ENCODE measurements at places on chromosomes 16 and 17.

- DNase-seq: no peak
These were observed 33.4 kb upstream of the TMEM92 start for GRCh38 chr17:50240851-50241250.

GRCh38 chr17:4818276-4818675, 11.3 kb downstream of the PLD2 start:
- no peak for DNase-seq

GRCh38 chr16:75420987-75421819, 12.1 kb downstream of the CFDP1 start:
- no peak for DNase-seq

DNA sequence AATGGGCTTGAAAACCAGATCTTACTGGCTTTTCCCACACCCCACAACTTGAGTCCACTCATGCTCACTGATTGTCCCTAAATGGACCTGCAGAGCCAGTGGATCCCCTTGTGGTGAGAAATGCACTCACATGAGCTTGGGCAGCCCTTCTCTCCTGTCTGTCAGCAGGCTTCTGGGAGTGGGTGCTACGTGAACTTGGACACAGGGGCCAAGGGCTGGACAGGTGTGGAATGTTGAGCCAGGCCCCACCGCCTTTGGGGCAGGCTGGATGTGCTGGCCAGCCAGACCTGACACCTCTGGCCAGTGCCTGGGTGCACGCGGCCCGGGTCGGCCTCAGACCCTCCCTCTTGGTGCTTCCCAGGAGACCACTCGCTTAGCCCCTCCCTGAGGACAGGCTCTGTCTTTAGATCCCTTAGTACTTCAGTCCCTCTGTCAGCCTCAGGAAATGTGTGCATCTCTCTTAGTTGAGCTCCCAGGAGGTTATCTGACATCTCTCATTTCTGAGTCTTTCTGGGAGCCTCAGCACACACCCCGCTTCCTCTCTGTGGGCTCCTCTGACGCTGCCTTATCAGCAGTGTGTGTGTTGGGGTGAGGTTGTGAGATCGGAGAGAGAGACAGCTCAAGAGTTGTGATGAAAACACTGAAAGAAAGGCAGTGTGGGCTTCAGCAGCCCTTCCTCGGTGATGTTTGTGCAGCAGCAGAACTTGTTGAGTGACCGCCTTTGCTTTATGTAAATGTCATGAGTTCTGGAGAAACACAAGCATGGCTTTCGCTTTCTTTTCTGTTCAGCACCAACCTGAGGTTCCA, 117.0 kb downstream of the RAB11FIP4 start:
- no peak for DNase-seq

- DNase-seq: no peak
These were observed 107.6 kb downstream of the TTC19 start for GRCh38 chr17:16107165-16107770.

DNA sequence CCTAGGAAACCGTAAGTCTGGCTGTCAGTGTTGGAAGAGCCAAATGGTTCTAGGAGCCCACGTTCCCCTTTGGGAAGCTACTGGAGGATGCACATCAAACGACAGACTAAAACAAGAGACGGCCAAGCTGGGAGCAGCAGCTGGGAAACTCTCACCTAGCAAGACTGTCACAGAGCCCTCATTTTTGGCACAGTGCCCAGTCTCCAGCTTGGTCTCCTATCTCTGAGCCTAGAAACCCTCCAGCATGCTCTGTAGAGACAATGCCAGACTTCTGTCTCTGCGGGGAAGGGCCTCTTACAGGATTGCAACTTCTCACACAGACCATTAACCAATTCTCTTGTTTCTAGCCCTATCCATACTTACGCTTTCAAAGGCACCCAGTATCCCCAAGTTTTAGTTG, 23.5 kb downstream of the GTF3C1 start:
- DNase-seq: no peak

DNA sequence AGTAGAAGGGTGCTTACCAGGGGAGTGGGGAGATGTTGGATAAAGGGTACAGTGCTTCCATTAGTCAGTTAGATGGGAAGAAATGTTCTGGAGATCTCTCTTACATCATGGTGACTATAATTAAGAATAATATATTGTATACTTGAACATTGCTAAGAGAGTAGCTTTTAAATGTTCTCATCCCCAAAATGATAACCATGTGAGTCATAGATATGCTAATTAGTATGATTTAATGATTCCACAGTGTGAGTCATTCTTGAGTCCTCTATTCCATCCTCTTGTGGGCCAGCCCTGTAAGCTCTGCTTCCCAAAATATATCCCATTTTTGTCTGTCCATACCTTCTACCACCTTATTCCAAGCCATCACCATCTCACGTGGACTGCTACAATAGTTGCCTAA, 80.6 kb upstream of the CDH11 start:
- DNase-seq: no peak

GRCh38 chr16:27468941-27469531, 67.1 kb downstream of the IL21R start:
- DNase-seq: no peak

GRCh38 chr17:77572065-77572601, 386.4 kb upstream of the TNRC6C start:
- DNase-seq: peak; percentile 43

GRCh38 chr17:76502341-76503211, 1.4 kb upstream of the RHBDF2 start:
- DNase-seq: no peak

DNA sequence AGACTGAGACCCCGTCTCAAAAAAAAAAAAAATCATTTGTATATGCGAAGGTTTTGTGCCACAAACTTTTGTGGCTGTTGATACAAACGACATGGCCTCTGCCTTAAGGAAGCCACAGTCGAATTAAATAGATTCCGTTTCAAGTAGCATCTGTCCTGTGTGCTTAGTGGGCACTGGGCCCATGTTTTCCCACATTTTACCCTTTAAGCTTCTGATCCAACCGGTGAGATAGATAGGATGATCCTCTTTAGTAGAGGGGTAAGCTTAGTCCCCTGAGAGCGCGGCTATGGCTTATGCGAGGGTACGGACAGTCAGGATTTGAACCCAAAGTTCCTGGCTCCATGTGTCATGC, 776 bp upstream of the TMEM219 start:
- DNase-seq: no peak

GRCh38 chr16:81445966-81446906, 1.6 kb downstream of the CMIP start:
- no peak for DNase-seq
